Progenitor cell of endocrine pancreas (in vitro differentiated cells): ENCODE measurements at places on chromosomes 1 and 21. TPM values are rescaled to one million over a fixed set of nuclear protein-coding genes. Genes with fewer than 3 reads are reported as not detected.

- DNase-seq: no peak
Measured at GRCh38 chr21:41508415-41509144, 622 bp upstream of the TMPRSS2 start.

DNA sequence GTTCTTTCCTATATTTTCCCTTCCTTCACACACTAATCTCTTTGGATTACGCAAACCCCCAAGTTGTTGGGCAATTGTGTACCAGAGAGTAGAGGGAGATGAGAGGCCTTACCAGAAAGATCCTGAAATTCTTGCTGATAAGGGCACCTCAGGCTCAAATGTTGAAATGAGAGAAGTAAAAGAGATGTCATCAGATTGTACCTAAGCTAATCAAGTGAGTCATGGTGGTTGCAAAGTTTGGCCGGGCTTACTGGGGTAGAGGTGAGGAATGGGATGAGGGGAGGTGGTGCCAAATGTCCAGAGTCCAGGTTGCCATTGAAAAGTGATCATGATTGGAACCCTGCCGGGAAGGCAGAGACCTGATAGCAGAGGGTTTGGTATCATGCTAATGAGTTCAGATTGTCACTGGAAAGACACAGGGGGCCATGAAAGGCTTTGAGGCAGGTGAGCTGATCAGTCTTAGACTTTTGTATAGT, 43.1 kb downstream of the OPTC start:
- DNase-seq: no peak

SYDE2 gene
- 24.2 and 24.6 TPM in 2 replicates for total RNA-seq

DNA sequence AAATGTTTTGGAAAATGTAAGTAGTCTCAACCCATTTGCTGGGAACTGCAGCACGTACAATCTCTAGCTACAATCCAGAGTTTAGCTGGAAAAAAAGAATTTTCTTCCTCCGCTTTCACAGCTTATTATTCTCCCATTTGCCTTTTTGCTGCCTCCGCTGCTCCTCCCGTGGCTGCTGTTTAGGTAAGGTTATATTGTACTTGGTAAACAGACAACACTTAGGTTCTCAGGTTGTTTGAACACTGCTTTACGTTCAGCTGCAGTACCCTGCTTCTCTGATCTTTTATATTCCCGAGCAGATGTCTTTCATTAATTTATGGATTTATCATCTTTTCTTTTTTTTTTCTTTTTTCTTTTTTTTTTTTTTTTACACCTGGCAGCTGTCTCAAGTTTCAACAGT, 14.3 kb downstream of the PROX1 start:
- no peak for DNase-seq

- no peak for DNase-seq
Measured at GRCh38 chr21:23217597-23217996, 2219.4 kb downstream of the NCAM2 start.

GRCh38 chr21:42431196-42431595, 27.5 kb downstream of the UBASH3A start:
- no peak for DNase-seq

DNA sequence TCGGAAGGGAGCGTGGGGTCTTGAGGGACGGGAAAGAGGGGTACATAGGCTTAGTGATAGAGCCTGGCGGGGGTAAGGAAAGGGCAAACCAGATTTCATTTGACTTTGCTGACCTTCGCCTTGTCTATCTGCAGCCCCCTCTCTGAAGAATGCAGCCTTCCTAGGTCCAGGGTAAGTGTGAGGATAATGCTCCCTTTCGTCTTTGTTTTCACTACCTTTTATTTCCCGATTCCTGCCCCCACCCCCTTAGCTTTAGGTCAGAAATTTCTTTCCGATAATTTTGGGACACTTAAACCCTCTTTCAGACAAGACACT, 396 bp downstream of the ATP5PB start:
- no peak for DNase-seq

AMIGO1 gene
- total RNA-seq: 7.0 and 7.2 TPM in 2 replicates

TAS1R3 gene
- 1.1 and 1.2 TPM in 2 replicates for total RNA-seq

- DNase-seq: no peak
Measured at GRCh38 chr1:158654086-158654485, 32.4 kb downstream of the SPTA1 start.

DNA sequence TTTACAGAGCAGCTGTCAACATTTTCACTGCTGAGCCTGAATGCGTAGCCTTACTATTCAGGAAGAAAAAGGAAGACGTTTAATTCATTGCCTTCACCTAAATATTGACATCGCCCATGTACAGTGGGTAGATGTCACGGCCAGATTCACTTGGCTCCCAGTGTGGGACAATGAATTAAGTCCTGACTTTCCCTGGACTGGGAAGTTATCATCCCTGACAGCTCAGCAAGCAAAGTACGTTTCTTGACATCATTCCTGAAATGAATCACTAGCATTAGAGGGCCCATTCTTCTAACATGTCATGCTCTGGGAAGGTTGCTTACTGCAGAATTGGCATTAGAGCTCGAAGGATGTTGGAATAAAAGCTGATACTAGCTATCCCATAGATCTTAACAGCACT, 37.8 kb downstream of the LRRC53 start:
- no peak for DNase-seq

DNA sequence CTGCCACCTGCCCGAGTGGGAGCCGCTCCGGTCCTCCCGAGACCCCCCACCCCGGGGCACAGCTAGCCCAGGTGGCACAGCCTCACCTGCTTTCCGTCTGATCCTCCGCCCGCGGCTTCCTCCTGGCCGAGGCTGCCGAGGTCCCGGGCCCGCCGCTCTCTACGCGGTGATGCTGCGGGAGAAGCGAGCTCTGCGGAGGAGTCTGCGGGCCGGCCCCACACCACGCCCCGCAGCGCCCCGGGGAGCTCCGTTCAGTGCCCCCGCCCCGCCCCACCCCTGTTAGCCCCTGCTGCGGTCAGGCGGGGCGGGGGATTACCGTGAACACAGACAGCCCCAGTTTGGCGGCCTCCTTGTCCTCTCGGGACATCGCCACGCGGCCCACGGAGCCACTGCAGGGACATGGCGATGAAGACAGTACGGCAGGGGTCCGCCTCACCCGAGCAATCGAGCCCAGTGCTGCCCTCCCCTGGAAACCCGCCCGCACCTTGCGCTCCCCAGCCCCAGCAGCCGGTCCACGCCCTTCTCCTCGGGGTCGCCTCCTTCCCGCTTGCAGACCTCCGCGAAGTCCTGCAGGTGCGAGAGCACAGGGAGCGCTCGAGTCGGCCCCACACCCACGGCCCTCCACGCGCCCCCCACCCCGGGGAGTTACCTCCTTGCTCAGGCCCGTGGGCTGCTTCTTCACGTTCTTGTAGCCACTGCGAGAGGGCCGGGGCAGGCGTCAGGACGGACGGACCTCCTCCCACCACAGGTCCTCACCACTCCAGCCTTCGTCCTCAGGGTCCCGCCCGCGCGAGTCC, 933 bp downstream of the C1orf35 start:
- peak; percentile 46 for DNase-seq

DNA sequence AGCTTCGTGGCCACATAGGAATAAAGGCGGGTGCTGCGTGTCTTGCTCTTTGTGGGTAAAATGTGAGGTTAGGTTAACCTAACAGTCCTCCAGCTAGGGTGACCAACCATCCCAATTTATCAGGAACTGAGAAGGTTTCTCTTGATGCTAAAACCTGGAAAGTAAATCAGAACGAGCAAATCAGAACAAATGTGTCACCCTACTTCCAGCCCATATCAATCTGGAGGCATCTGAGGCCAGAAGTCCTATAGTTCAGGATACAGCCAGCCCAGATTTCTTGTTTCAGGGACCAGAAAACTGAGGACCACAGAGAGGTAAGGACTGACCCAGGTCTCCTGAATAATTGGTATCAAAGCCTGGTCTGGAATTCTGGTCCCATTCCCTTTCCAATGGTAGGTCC, 3.1 kb upstream of the IFFO2 start:
- no peak for DNase-seq

DNA sequence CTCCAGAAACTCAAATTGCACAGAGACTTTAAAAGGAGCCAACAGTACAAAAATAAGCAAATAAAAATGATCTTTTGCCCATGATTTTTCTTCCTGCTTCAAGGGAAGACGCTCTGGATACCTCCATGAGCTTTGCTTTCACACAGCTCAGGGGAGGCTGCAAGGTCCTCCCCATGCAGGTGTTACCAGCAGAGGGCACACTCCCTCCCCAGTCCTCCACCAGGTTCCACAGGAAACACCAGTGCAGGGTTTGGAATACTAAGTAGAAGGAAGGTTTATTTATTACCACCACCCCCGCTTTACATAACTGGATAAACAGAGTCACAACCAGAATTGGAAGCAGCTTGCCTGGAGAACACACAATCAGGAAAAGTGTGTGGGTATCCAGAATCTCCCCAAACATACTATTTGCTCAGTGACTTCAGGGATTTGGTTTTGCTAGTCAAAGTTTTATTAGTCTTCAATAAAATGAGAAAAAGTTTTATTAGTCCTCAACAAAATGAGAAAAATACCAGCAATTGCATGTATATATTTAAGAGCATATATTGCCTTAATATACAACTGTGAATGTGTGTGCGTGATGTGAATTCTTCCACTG, 37.3 kb downstream of the HSD3B1 start:
- DNase-seq: no peak

SESN2 gene
- total RNA-seq: 22.2 and 25.8 TPM in 2 replicates

FCRL3 gene
- not detected in 2 replicates for total RNA-seq

DNA sequence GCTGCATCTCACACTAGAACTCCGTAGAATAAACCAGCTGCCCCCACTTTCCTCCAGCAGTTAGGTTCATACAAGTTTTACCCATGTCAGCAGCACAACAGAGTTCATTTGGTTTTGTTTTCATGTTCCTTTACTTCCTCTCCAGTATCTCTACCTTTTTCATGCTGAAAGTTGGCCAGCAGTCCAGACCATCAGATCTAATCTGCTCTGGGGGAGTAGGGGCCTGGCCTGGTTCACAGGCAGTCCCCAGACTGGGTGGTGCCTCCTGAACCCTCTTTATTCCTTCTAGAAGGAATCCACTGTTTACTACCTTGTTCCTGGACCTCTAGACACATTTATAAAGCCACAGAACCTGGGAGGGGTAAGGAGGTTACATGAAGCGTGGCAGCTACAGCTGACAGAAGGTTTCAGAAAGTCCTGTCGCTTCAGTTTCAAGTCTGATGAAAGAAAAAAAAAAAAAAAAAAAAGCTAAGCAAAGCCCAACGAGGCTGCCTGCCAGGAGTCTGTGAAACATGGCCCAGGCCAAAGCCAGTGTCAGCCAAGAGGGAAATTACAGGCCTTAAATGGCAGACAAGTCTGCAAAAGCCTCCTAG, 184.6 kb upstream of the JUN start:
- no peak for DNase-seq

EXO1 gene
- total RNA-seq: 12.5 and 16.2 TPM in 2 replicates

DNA sequence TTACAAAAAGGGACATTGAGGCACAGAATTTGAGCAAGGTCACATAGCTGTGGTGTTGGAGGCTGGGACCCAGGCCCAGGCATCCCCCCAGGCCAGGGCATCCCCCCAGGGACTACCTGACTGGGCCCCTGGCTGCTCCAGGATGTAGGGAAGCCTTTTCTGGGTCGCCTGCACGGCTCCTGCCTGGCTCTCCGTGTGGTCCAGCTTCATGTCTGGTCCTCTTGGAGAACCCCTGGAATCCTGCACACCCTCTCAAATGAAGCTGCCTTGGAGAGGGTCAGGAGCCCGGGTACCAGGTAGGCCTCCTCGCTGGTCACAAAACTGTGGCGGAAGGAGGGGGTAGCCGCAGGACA, 919 bp upstream of the CELSR2 start:
- no peak for DNase-seq

GRCh38 chr1:192489748-192490147, 85.8 kb upstream of the RGS1 start:
- DNase-seq: no peak

GRCh38 chr1:226051365-226051764, 11.2 kb upstream of the H3-3A start:
- no peak for DNase-seq

GRCh38 chr1:247286134-247286670, 30.3 kb downstream of the VN1R5 start:
- no peak for DNase-seq

CYP4X1 gene
- total RNA-seq: 0.24 and 0.80 TPM in 2 replicates

DNA sequence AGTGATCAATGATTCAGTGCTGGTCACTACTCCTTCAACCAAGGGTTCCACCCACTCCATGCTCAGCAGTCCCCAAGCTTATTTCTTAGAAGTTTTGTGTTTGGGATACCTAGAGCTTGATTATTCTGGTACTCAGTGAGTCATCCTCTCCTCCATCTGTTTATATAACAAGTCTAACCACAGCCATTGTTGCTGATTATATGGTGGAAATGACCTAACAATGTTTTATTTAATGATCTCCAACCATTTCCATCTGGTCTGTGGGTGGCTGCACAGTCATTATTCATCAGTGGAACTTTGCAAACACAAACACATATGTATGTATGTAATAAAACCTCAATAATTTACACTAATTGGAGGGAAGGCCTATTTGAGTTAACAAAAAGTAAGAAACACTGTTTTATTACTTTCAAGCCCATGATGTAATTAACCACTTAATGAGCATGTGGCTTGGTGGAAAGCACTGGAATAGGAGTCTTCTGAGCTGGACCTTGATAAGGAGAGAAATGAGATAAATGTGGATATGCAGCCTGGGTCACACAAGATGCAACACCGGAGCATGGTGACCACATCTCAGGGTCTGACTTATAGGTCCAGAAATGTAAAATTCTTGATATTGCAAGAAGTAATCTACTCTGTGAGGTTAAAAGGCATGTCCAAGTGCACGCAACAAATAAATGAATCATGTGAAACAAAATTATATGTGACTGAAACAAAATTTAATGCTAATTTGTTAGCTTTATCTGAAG, 99.0 kb upstream of the WLS start:
- no peak for DNase-seq

GRCh38 chr1:207807690-207808321, 56.0 kb downstream of the CD46 start:
- no peak for DNase-seq

- no peak for DNase-seq
Measured at GRCh38 chr1:12031039-12031980, 12.0 kb downstream of the MIIP start.

DNA sequence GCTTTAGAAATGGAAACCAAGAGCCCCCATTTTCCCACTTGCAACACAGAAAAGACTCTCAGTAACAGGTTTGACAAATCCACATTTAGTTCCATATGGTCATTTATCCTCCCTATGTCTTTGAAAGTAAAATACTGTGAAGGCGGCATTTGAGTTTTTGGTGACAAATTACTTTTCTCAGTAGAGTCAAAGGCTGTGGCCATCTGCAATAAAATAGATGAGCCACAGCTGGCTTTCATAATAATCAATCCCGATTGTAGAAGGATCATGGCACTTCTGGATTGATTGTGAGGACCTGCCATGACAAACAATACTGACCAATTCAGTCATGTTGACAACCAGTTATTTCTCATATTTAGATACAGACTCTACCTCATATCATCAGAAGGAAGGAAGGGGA, 512.0 kb upstream of the ADGRL2 start:
- DNase-seq: no peak

DNA sequence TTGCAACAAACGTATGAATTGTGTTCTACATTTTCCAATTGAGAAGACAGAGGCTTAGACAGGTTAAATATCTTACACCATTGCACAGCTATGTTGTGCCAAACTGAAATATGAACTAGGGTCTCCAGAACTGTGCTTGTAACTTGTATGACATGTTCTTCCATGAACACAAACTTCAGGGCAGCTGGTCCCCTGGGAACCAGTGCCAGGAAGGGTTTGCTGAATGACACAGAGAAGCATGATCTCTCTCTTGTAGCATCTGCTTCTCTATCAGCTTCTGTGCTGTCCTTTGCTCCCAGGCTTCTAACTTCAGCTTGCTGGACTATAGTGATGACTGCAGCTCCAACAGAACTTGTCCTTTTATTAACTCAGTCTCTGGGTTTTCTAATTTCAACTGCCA, 385.5 kb downstream of the SIPA1L2 start:
- no peak for DNase-seq

GRCh38 chr1:89274411-89274857, 1.8 kb upstream of the GBP5 start:
- no peak for DNase-seq

- DNase-seq: no peak
Measured at GRCh38 chr1:168706391-168706992, 22.5 kb downstream of the DPT start.
